Peyer's patch (tissue), 4 donors: ENCODE measurements at places on chromosomes 6 and 20. TPM values are rescaled to one million over a fixed set of nuclear protein-coding genes. Genes with fewer than 3 reads are reported as not detected.

- no peak for DNase-seq
Observed at GRCh38 chr6:71083308-71083820, 126.5 kb upstream of the B3GAT2 start.

GRCh38 chr6:15853259-15853658 is 190.4 kb upstream of the DTNBP1 start:
- DNase-seq, result no peak

- no peak for DNase-seq
Observed at GRCh38 chr6:160435935-160436334, 87.8 kb downstream of the SLC22A3 start.

MDFI gene
- total RNA-seq, result not detected

DNA sequence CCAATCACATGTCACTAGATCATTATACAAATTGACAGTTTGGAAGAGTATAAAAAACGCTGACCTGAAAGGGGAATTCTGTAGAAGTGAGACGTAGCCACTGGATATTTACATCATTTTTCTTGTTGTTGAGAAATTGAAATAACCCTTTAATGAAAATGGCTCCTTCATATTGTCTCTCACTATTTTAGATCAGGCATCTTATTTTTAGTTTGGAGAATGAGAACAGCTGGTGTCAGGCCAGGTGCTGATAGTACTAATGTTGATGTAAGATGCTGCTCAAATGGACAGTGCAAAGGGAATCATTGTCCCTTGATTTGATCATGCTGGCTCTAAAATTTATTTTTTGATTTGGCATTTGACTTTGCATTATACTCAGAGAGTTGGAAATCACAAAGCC is 17.4 kb downstream of the NKAIN2 start:
- no peak for DNase-seq

- peak; percentile 24 for DNase-seq
Observed at GRCh38 chr6:44176762-44177509, 18.3 kb downstream of the CAPN11 start.

- DNase-seq, result no peak
Observed at GRCh38 chr20:608970-609369, 1.1 kb downstream of the TCF15 start.

DNA sequence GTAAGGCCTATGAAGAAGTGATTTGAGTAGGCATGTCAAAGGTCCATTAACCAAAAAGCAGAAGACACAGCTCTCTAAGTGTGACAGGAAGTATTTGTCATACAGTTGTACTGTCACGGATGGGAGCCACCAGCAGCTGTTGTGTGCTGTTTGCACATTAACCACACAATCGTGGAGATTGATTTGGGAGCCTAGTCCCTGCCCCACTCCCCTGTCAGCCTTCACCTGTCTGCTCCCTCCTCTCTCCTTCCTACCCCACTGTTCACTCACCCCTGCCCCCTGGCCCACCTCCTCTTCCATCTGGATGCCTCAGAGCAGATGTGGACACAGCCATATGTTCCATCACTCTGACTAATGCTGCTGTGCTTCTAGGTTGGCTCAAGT is 124.7 kb upstream of the SPACA1 start:
- no peak for DNase-seq

DNA sequence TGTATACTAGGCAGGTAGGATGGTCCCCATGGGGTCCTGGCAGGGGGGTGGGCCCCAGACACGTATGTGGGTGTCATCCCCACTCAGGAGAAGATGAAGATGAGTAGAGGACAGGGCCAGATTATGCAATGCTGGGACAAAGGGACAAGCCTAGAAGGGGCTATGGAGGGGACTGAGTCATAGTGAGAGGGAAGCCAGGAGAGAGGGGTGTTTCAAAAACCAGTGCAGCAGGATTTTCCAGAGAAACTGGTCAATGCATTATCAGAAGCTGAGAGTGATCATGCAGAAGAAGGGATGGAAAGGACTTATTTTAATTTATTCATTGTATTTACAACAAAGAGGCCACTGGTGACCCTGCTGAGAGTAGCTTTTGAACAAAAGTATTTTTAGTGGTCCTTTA is 74.0 kb downstream of the PPP1R3G start:
- no peak for DNase-seq
